ENCODE measurements at places on chromosomes 6 and 20. TPM values are rescaled to one million over a fixed set of nuclear protein-coding genes. Genes with fewer than 3 reads are reported as not detected.

CD93 gene
- 0.04 TPM for total RNA-seq

COL9A3 gene
- 1.0 TPM for total RNA-seq

CPNE5 gene
- 0.72 TPM for total RNA-seq

TFAP2D gene
- not detected for total RNA-seq

NINL gene
- 2.0 TPM for total RNA-seq

ASIP gene
- not detected for total RNA-seq

POPDC3 gene
- not detected for total RNA-seq

ID4 gene
- not detected for total RNA-seq

EYA2 gene
- total RNA-seq, result not detected

GPR6 gene
- not detected for total RNA-seq

TDP2 gene
- total RNA-seq, result 43.7 TPM

MUCL3 gene
- not detected for total RNA-seq

OR2B6 gene
- not detected for total RNA-seq

PNPLA1 gene
- total RNA-seq, result not detected

PCK1 gene
- total RNA-seq, result not detected

GSTA3 gene
- not detected for total RNA-seq

HCK gene
- total RNA-seq, result not detected

APOM gene
- 5.1 TPM for total RNA-seq

ZC3H12D gene
- 28.0 TPM for total RNA-seq

TREML1 gene
- total RNA-seq, result not detected

FRK gene
- total RNA-seq, result 0.06 TPM

SYCP2 gene
- 3.2 TPM for total RNA-seq

NRSN1 gene
- total RNA-seq, result not detected

FHL5 gene
- not detected for total RNA-seq

CCN6 gene
- total RNA-seq, result 0.19 TPM

SLC22A3 gene
- total RNA-seq, result not detected

SDCBP2 gene
- 3.9 TPM for total RNA-seq

C2 gene
- total RNA-seq, result 0.42 TPM

Measured in activated naive CD8-positive, alpha-beta T cell treated with anti-CD3 and anti-CD28 coated beads for 36 hours (primary cell).